Inflammatory macrophage treated with lipopolysaccharide for 4 hours (primary cell): ENCODE measurements at places on chromosomes 2 and 18.
A peak's percentile ranks its signal among the peaks of the same experiment; 100 is the strongest.

- DNase-seq, result no peak
These were observed 262.7 kb downstream of the SETBP1 start for GRCh38 chr18:44943311-44943881.

DNA sequence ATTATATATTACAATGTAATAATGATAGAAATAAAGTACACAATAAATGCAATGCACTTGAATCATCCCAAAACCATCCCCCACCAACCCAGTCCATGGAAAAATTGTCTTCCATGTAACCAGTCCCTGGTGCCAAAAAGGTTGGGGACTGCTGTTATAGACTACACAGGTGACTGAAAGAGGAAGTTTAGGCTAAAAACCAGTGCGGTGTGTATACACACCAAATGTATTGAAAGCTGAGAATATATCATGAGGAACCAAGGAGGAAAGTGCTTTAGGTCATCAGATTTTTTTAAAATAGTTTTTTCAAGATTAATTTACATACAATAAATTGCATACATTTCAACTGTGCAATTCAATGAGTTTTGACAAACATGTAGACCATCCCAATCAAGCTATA lies 20.5 kb upstream of the C1D start:
- DNase-seq, result no peak

- no peak for DNase-seq
These were observed 33.0 kb downstream of the B4GALT6 start for GRCh38 chr18:31651369-31651768.

DNA sequence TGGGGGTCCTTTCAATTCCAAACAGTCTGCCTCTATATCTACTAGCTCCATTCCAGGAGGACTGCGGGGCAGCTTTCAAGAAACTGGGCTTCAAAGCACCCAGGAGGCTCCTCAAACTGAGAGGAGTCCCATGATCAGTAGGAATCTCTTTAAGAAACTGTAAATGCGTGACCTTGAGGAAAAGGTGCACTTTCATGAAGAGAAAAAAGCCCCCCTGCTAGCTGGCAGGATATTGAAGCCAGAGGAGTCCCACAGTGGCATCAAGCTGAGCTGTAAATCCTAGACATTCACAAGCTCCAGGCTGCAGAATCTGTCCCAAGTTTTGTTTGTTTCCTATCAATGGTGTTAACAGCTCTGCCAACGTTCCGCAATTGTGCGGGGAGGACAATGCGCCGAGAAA lies 790.1 kb downstream of the SLC4A3 start:
- no peak for DNase-seq

DNA sequence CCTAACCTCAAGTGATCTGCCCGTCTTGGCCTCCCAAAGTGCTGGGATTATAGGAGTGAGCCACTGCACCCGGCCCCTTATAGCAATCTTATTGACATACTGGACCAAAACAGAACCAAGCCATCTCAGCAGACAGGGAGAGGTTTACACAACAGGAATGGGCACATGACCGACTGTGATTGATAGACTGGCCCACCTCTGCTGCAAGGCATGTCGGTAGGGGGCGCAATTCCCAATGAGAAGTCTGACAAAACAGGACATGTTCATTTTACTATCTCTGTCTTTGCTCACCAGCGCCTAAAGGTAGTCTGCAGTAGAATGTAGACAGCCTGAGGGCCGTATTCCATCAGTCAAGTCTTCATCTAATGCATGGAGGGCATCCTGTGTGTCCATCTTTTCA lies 2.0 kb downstream of the LYPD6B start:
- peak; percentile 51 for DNase-seq

GRCh38 chr18:79553154-79553553 lies 126.4 kb upstream of the CTDP1 start:
- DNase-seq, result no peak

- peak; percentile 46 for DNase-seq
These were observed at the start of gene DOCK10 for GRCh38 chr2:225041851-225042799. TSS of gene DOCK10 (minus strand) at chr2:225042468. CDS start at chr2:225042374, 94 bp downstream.

GRCh38 chr2:49080681-49081080 lies 73.6 kb downstream of the FSHR start:
- no peak for DNase-seq

DNA sequence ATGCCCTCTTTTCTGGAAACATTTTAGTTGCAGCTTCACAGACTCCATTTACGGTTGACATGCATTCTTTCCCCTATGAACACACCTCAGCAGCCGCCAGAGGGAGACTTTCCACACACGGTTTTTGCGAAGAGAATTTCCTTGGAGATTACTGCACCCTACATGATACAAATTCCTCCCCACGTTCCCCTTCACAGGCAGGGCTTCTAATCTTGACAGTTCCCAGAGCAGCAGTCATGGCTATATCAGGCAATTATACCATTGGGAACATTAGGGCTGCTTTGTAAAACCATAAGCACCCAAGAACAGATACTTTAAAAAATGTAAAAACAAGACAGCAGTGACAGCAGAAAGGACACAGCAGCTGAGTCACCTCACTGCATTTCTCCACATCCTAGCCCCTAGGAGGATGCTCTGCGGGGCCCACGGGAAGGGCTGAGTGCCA lies 253.8 kb downstream of the TGIF1 start:
- peak; percentile 63 for DNase-seq

- DNase-seq, result no peak
These were observed 55.8 kb upstream of the TMEM178A start for GRCh38 chr2:39609917-39610316.

GRCh38 chr2:102253140-102253752 lies 58.1 kb upstream of the IL1RL1 start:
- peak; percentile 49 for DNase-seq

GRCh38 chr2:96869281-96869821 lies 529 bp downstream of the SEMA4C start:
- DNase-seq, result no peak

GRCh38 chr2:66733364-66733999 lies 298.6 kb downstream of the MEIS1 start:
- DNase-seq, result no peak

DNA sequence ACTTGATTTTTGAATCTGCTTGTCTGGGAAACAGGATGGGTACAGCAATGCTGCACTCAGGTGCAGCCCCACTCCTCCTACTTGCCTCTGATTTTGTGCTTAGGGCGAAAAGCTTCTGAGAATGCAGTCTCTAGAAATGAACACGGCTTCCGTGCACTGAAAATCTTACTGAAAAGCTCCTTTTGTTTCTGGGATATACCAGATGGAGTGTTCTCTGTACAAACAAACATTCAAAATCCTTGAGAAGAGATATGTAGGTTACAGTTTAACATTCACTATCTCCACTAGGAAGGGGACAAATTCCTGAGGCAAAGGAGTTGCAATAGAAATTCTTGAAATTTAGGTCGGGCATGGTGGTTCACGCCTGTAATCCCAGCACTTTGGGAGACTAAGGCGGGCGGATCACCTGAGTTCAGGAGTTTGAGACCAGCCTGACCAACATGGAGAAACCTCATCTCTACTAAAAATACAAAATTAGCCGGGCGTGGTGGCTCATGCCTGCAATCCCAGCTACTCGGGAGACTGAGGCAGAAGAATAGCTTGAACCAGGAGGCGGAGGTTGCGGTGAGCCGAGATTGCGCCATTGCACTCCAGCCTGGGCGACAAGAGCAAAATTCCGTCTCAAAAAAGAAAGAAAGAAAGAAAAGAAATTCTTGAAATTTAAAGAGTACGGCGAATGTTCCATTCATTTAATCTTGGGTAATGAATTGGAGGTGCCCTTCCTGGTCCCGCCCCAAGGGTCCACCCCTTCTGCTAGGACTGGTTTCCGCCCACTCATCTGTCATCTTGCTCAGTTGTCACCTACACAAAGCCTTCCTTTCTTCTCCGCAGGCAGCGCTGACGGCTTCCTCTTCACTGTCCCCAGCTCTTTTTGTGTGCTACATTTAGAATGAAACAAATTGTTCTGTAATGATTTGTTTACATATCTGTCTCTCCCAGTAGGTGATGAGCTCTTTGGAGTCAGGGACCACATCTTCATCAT lies 92.4 kb downstream of the SOCS6 start:
- DNase-seq, result peak; percentile 60

GRCh38 chr2:33873076-33873605 lies 274.0 kb upstream of the FAM98A start:
- DNase-seq, result no peak

- DNase-seq, result no peak
These were observed 288.4 kb downstream of the SOX11 start for GRCh38 chr2:5980450-5981190.

DNA sequence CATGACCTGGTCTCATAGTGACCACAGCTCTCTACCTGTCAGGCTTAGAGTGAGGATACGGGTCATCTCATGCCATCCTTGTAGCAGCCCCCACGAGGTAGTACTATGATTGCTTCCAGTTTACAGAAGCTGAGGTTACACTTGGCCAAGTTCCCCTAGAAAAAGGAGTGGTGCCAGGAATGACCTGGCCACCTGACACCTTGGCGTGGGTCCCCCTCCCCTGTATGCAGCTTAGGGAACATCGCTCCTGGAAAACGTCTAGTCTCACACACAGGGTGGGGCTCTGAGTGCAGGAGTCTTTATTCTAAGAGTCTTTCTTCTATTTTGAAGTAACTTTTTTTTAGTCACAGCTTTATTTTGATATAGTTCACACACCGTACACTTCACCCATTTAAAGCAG lies 14.8 kb downstream of the NPPC start:
- no peak for DNase-seq

GRCh38 chr2:200092235-200092634 lies 136.9 kb downstream of the MAIP1 start:
- DNase-seq, result no peak

DNA sequence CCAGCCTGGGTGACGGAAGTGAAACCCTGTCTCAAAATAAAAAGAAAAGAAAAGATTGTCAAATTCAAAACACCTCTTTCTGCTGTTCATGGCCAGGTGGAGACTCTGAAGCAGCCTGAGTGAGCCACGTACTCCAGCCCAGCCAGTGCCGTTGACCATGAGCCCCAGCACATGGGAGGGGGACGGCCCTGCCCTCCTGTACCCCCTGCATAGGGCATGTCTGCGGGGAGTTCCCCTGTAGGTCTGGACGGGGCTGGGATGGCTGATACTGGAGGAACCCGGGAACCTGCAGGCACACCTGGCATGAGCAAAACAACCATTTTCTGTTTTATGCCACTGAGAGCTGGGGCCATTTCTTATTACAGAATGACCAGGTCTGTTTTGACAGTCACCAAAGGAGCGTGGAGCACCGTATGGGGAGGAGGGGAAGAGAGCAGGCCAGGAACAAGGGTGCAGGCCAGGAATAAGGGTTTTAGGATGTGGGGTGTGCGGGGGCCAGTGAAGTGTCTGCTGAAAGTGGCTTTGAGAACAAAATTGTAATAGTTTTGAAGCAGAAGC lies 30.1 kb downstream of the TMEM18 start:
- DNase-seq, result no peak

GRCh38 chr2:10956006-10956790 lies 44.5 kb downstream of the KCNF1 start:
- DNase-seq, result no peak

GRCh38 chr18:22591222-22591621 lies 173.5 kb upstream of the CTAGE1 start:
- no peak for DNase-seq

DNA sequence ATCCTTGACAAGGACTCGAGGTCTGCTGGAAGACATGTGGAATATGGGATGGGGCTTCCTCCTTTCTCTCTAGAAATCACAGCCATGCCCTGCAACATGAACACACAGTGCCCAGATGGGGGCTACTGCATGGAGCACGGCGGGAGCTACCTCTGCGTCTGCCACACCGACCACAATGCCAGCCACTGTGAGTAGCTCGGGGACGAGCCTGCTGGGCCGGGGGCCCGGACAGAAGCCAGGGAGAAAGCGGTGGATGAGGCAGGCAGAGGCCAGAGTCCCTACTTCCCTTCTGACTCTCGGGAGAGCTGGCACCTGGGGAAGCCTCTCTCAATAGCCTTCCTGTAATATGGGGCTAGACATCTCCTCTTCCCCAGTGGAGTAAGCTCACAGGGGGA lies 50.5 kb downstream of the SNED1 start:
- DNase-seq, result no peak

GRCh38 chr18:24268784-24269550 lies 128.7 kb downstream of the OSBPL1A start:
- DNase-seq, result no peak
